MCF 10A (cell line): ENCODE measurements at places on chromosomes 2 and 18.
A peak's percentile ranks its signal among the peaks of the same experiment; 100 is the strongest.

GRCh38 chr2:176121190-176122051 lies 1.1 kb upstream of the HOXD9 start:
- DNase-seq = no peak

DNA sequence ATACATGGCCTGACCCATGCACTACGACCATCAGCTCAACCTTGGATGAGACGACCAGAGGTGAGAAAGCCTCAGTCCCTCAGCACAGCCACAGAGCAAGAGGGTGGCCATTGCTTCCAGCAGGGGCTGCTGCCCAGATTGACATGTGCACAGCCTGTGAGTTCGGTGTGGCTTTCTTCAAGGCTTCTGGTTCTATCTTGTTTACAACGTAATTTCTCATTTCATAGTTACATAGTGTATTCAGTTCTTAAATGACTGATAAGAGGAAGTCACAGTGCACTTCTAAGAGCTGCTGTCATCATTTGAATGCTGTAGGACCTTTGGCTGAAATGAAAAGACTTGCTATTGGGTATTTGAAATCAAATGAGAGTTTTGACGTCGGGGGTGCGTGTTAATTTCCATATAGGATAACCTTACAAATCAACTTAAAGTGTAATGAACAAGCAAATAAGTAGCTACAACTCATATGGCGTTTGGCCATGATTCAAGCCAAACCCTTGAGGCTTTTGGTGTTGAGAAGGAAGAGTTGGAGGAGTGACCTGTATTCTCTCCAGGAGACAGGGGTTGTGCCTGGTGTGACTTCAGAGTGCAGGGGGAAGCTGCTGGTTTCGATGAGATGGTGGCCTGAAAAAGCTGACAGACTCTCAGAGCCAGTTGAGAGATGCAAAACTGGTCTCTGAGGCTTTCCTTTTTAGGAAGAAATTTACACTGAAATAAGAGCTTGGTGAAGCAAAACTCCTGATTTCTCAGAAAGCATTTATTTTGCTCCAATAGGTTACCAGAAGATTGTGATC lies 51.0 kb downstream of the TSHZ1 start:
- no peak for DNase-seq

- no peak for DNase-seq
These were observed 43.7 kb upstream of the FOSL2 start for GRCh38 chr2:28348921-28349320.

GRCh38 chr2:120832296-120833070 lies 96.8 kb downstream of the GLI2 start:
- DNase-seq = no peak

- DNase-seq = no peak
These were observed 87.0 kb upstream of the MAP4K3 start for GRCh38 chr2:39524061-39524460.

- DNase-seq = peak; percentile 77
These were observed 43.5 kb upstream of the ACVR1C start for GRCh38 chr2:157672129-157672528.

DNA sequence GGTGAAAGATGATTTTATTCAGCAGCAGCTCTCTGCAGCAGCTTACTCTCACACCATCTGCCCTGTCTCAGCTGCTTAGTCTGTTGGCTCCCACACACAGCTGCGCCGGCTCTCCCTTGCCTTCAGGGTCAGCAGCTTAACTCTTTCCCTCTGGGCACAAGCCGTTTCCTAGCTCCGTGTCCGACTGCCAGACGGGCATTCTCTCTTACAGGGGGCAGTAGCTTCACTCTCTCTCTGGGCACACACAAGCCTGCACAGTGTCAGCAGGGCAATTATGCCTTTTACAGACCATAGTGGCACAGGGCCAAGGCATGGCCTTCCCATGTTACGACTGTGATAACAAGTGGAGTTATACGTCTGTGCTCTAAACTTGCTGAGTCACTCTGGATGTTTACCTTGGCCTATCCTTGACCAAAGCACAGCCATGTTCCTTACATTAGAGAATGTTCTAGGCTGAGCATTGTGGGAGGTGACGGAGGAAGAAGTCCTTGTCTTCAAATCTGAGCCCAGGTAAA lies 31.7 kb downstream of the PCARE start:
- no peak for DNase-seq
